COLO829 (cell line): ENCODE measurements at places on chromosomes 7 and 10.

GRCh38 chr10:119421891-119422681, 120.4 kb downstream of the RGS10 start:
- peak; percentile 10 for DNase-seq

GRCh38 chr10:84012831-84013458, 126.4 kb upstream of the GHITM start:
- no peak for DNase-seq

- no peak for DNase-seq
Observed at GRCh38 chr10:87538092-87539015, 33.7 kb downstream of the MINPP1 start.

DNA sequence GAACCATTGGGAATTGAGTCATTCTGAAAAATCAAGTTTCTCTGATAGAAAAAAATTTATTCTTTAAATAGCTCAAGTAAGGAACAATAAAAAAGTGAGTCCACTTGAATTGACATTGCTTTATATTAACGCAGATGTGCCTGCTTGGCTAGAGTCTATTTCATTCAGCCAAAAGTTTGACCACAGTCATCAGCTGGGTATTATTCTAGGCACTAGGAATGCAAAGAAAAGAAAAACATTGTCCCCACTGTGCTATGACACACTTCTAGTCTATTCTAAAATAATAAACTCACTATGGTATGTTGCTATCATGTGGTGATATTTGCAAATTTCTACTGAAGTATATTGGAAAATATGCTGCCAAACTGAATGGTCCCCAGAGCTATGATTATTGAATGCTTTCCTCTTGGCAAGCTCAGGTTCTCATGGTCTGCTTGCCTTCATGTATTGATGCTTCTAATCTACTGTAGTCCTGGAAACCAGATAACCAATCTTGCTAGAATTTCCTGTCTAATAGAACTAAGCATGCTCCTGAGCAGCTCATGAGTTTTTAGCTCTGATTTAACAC, 8.3 kb downstream of the SFRP4 start:
- DNase-seq: no peak

DNA sequence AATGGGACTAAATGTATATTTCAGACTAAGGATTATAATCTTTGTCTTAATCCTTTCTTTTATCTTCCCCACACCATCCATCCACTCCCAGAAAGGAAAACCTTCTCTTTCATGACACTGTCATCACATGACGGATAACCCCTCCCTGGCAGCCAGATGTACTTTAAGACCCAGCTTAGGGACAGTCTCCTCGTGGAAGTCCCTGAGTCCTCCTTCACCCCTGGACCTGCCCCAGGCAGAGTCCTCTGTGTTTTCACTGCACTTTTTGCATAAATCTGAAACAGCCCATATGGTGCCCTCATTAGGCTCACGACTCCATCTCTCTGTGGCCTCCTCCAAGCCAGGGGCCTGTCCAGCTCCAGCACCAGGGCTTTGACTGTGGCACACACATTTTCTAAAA, 16.0 kb downstream of the NRAP start:
- DNase-seq: no peak

- no peak for DNase-seq
Observed at GRCh38 chr10:30629653-30630052, at the start of gene LYZL2. Gene LYZL2, minus strand, starts transcription at chr10:30629753. Its CDS starts 2,838 bp downstream, at chr10:30626915.

GRCh38 chr7:111820621-111821020, 258.3 kb upstream of the IMMP2L start:
- DNase-seq: no peak

DNA sequence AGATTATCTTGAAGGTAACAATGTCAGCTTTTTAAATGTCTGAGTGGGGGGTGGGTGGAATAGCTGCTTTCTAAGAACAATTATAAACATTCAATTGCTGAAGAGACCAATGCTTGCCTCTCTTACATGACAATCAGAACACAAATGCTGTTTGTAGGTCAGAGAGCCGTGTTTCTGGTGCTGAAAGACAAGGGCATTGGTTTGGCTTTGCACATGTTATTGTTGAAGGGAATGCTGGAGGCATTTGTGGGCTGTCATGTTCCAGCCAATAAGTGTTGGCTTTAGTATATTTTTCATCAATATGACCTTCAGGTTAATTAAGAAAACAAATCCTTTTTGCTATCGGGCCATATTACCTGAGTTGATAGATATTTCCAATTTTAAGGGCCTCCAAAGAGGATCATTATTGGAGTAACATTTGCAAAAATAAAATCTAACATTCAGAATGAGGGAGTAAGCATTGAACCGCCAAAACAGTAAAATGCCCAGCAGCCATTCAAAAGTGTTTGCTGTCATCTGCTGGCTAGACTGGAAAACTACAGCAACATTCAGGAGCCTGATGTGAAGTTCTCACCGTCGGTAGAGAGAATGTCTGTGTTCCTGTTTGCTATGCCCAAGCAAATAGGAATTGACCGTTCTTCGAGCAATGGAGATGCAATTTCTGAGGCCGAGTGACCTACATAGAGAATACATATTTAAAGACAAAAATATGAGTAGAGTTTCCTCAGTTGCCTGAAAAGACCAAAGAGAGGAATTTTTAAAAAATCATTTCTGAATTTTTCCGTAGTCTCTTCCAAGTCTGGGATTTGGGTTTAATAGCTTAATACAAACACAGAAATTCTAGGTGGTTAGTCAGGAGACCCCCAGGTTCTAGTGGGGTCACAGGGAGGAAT, 118.9 kb downstream of the APBB1IP start:
- peak; percentile 58 for DNase-seq

DNA sequence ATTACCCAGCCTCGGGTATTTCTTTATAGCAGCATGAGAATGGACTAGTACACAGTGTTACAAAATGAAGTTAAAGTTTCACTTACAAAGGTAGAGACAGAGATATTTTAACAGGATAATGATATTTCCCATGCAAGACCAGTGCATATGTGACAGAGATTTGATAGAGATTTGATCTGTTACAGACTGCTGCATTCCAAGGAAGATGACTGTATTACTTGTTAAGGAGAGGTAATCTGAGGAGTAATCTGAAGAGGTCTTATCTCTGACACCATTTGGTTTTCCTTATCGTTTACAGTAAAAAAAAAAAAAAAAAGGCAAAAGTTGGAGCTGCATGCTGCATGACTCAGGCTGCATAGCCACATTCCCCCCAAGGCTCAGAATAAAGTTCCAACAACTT, 289.6 kb downstream of the POM121L12 start:
- DNase-seq: no peak

DNA sequence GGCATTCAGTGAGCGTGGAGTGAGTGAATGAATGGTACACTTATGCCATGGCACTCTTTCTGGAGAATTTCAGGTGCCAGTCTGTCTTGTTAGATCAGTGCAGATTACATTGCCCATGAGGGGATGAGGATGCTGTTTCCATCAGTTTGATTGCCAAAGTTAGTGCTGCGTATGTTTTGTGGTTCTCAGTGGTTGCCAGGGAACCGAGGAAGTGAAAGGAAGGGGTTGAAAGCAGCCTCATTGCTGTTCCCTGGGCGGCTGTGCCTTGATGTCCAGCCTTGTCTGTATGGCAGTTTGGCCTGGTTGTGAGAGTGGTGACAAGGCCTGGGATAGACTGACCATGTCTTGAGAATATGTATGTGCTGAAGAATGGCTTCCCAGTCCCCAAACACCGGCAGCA, 30.2 kb downstream of the WBP1L start:
- DNase-seq: no peak

- no peak for DNase-seq
Observed at GRCh38 chr10:104582602-104582951, 58.5 kb upstream of the SORCS3 start.

DNA sequence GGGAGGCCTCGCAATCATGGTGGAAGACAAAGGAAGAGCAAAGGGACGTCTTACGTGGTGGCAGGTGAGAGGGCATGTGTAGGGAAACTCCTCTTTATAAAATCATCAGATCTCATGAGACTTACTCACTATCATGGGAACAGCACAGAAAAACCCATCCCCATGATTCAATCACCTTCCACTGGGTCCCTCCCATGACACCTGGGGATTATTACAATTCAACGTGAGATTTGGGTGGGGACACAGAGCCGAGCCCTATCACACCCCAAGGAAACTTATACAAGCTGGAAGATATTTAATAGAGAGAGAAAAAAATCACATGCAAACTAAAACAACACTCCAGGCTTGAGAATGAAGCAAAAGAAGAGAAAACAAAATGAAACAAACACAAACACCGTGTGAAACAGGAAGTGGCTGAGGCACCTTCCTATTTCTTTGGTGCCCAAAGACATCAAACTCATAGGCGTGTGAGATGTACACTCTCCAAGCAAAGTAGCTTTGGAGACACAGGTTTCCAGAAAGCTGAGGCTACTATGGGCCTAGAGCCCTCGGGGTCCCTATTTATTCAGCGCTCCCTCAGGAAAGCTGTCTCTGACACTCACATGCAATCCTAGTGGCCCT, 97.2 kb downstream of the PRKCQ start:
- DNase-seq: no peak

DNA sequence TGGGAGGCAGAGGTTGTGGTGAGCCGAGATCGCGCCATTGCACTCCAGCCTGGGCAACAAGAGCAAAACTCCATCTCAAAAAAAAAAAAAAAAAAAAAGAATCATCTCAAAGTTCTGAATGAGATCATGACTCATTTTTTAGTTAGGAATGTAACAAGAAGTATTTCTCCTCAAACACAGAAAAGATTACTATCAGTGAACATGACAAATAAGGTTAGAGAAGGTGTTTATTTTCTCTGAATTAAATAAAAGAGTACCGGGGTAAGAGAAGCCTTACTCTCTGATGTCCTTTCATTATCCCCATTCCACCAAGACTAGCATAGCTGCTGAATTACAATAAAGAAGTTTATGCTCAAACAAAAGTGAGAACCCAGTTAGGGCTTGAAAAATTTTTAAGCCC, 50.1 kb downstream of the IPMK start:
- no peak for DNase-seq

DNA sequence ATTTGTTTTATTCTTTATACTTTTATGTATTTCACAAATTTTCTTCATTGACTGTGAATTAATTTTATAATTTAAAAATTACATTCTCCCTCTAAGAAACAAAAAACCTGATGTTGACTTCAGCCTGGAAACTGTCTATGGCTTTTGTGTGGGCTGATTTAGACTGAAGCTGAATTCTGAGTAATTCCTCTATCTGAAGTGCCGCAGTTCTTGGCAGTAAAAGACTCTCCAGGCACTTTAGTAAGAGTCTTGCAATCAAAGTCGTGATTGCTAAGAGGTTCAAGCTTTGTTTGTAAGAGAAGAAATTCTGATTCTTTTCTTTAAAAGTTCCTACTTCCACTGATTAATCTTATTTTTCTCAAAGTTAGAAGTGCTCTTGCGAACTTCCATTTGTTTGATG, 3.4 kb upstream of the CEP41 start:
- DNase-seq: no peak

DNA sequence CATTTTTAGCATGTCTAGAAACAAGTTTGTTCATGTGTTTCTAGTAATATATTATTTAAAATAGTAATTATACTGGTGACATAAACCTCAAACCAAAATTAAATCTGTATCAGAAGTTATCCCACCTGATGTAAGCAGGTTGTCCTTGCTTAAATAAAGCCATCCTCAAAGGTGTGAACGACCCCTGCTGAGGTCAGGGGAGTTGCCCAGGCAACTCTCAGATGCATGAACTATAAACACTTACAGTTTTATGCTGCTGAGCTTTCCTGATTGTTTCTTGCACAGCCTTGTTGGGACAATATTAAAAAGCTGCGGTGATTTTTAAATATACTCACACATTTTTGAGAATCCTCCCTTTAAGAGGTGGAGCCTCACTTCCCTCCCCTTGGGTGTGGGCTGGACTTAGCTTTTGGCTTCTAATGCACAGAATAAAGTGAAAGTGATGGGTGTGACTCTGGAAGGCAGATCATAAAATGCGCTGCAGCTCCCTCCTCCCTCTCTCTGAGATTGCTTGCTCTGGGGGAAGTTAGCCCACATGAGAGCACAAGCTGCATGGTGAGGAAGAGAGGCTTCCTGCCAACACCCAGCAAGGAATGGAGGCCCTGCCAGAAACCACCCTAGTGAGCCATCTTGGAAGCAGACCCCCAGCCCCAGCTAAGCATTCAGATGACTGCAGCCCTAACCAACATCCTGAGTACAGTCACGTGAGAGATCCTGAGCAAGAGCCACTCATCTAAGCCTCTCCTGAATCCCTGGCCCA, 152.7 kb downstream of the SKIDA1 start:
- DNase-seq: peak; percentile 74

- DNase-seq: peak; percentile 50
Observed at GRCh38 chr7:5634107-5634950, 147.1 kb downstream of the RNF216 start.

GRCh38 chr10:33553748-33554571, 219.5 kb upstream of the NRP1 start:
- DNase-seq: no peak

GRCh38 chr10:74883428-74883827, 57.0 kb downstream of the KAT6B start:
- DNase-seq: no peak

- no peak for DNase-seq
Observed at GRCh38 chr10:110337906-110338305, 33.2 kb upstream of the SMNDC1 start.

DNA sequence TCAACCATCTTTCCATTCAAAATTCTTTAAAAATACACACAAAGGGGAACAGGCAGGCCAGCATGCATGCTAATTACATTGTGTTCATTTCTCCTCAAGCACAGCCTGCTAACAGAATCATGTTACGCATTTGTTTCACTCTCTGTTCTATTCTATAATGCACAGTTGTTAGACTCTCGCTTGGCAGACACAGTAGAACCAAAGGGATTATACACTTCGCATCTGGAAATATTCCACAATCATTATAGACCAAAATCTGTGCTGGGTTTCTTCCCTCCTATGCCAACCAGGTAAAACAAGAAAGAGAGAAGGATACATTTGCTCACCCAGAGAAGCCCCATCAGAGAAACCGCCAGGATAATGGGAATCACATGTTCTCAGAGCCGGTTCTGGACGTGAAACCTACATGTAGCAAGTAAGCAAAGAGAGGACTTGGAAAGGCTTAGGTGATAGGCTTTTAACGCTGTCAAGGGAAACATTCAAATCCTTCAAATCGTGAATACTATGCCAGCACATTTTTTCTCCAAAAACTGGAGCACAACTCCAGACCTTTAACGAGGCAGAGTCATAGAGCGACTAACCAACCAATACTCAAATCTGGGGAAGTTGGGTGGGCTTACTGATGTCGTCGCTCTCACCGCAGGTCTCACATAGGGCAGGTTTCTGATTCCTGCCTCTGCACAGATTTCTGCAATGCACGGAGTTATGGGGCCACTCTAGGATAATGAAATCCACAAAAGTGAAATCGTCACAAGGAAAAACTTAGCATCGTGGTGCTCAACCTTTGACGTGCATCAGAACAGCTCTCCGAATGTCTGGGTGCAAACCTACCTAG, 380.5 kb upstream of the AUTS2 start:
- no peak for DNase-seq
